GM23248 (cell line): ENCODE measurements at places on chromosomes 7 and 10. TPM values are rescaled to one million over a fixed set of nuclear protein-coding genes. Genes with fewer than 3 reads are reported as not detected.

Gene HTRA1
- total RNA-seq, result 395 and 405 TPM in 2 replicates

GRCh38 chr10:15182540-15183207 is 14.2 kb upstream of the NMT2 start:
- peak overlapping the region; percentile 56 for H3K27ac ChIP-seq
- peak overlapping the region; percentile 55 for H3K4me3 ChIP-seq
- peak; percentile 60 for DNase-seq
- peaks cover 19% of the 10 kb centered on the region for H3K4me1 ChIP-seq
- H3K27me3 ChIP-seq, result no peaks in the 10 kb centered on the region

GRCh38 chr10:506451-507354 is 182.8 kb downstream of the DIP2C start:
- DNase-seq, result no peak
- no peak overlapping the region for H3K4me3 ChIP-seq
- no peaks in the 10 kb centered on the region for H3K36me3 ChIP-seq
- H3K27ac ChIP-seq, result no peak overlapping the region
- H3K4me1 ChIP-seq, result 0 out of 2 replicates have a peak, but pooled peaks cover 7% of the 10 kb centered on the region

DNA sequence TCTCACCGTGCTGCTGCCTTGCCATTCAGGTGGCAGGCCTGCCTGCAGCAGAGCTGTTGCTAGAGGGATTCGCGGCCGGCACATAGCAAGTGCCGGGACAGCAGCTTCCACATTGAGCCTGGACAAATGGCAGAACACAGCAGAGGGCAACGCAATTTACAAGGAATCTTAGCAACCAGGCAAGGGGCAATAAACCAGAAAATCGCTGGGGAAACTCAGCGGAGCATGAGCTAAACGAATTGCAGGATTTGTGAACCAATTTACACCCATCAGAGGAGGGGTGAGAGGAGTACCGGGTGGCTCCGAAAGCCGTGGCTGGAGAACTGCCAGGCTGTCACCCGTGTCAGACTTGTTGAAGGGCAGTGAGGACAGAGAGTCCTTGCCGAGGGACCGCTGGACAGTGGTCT is 58.6 kb upstream of the LOXL4 start:
- peaks cover 23% of the 10 kb centered on the region for H3K4me1 ChIP-seq
- H3K27ac ChIP-seq, result no peak overlapping the region
- H3K4me3 ChIP-seq, result no peak overlapping the region
- DNase-seq, result no peak
- H3K27me3 ChIP-seq, result no peaks in the 10 kb centered on the region
- no peaks in the 10 kb centered on the region for H3K36me3 ChIP-seq

GRCh38 chr10:101903827-101904550 is 60.4 kb upstream of the KCNIP2 start:
- H3K36me3 ChIP-seq, result no peaks in the 10 kb centered on the region
- H3K4me3 ChIP-seq, result no peak overlapping the region
- H3K27me3 ChIP-seq, result no peaks in the 10 kb centered on the region
- H3K4me1 ChIP-seq, result no peaks in the 10 kb centered on the region

Gene ANXA8L1
- total RNA-seq, result 2.2 and 6.6 TPM in 2 replicates

DNA sequence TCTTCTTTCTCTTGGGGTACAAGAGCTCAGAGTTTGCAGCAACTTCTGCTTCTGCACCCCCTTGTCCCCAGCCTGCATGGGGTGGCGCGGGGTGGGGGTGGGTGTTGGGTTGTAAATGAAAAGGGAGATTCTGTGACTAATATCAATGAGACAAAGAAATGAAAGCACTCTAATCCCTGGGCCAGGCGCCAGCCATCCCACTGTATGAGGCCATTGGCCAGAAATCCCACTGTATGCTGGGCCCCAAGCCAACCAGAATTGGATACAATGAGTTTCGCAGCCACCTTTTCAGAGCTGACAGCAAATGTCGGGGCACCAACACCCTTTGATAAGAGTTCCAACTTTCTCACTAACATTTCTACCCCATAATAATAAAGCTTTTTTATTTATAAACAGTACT is 10.9 kb upstream of the PTN start:
- H3K27ac ChIP-seq, result no peak overlapping the region
- no peak overlapping the region for H3K4me3 ChIP-seq
- no peaks in the 10 kb centered on the region for H3K27me3 ChIP-seq
- no peaks in the 10 kb centered on the region for H3K36me3 ChIP-seq

Gene OR2A7
- total RNA-seq, result 1.1 TPM in 1 of 2 replicates, not detected in the other

DNA sequence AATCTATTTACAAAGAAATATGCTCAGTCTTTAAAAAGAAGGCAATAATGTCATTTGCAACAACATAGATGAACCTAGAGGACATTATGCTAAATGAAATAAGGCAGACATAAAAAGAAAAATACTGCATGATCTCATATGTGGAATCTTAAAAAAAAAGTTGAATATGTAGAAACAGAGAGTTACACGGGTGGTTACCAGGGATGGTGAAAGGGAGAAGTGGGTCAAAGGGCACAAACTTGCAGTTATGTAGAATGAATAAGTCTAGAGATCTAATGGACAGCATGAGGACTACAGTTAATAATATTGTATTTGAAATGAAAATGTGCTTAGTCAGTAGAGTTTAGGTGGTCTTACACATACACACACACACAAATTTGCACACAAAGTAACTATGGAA is 88.2 kb upstream of the CCDC71L start:
- H3K27ac ChIP-seq, result no peak overlapping the region
- no peaks in the 10 kb centered on the region for H3K36me3 ChIP-seq
- H3K27me3 ChIP-seq, result no peaks in the 10 kb centered on the region
- H3K4me3 ChIP-seq, result no peak overlapping the region
- no peak for DNase-seq

GRCh38 chr7:89246196-89246595 is 450.7 kb upstream of the TEX47 start:
- H3K27ac ChIP-seq, result no peak overlapping the region
- H3K27me3 ChIP-seq, result no peaks in the 10 kb centered on the region
- H3K4me3 ChIP-seq, result no peak overlapping the region
- H3K4me1 ChIP-seq, result no peaks in the 10 kb centered on the region

DNA sequence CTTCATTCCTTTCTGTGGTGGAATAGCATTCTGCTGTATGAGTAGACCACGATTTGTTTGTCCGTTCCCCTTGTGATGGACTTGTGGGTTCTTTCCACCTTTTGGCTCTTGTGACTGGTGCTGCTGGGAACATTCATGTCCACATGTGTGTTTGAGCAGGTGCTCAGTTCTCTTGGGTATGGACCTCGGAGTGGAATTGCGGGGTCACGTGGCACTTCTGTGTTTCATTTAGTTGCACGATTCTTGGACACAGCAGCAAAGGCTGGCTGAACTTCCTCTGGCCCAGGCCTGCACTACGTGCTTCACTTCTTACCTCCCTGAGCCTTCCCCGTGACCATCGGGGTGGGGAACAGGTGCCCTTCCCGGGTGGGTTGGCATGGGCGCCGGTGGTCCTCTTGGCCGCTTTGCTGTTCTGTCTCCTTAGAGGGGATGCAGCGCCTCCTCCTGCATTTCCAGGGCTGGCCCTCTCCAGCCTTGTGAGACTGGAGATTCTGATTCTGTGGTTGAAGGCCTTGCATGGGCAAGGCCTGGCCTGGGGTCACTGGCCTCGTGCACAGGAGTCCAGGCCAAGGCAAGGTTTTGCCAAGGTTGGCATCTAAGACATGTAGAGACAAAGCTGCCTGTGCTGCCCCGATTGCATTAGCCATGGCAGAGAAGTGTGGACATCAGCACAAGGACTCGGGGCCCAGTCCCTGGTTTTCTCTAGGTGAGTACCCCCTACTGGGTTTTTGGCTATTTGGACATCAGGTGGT is 25.1 kb downstream of the DOCK1 start:
- no peak overlapping the region for H3K27ac ChIP-seq
- no peak for DNase-seq
- H3K27me3 ChIP-seq, result no peaks in the 10 kb centered on the region
- H3K4me1 ChIP-seq, result peaks cover 14% of the 10 kb centered on the region
- no peak overlapping the region for H3K4me3 ChIP-seq
- H3K36me3 ChIP-seq, result no peaks in the 10 kb centered on the region

- H3K4me1 ChIP-seq, result no peaks in the 10 kb centered on the region
- no peaks in the 10 kb centered on the region for H3K36me3 ChIP-seq
- DNase-seq, result no peak
- H3K27ac ChIP-seq, result no peak overlapping the region
- H3K4me3 ChIP-seq, result no peak overlapping the region
These were observed 137.6 kb upstream of the MAGI2 start for GRCh38 chr7:79590916-79591623.

Gene CFAP43
- total RNA-seq, result not detected in 2 replicates

Gene SPOCK2
- not detected in 2 replicates for total RNA-seq

- no peak overlapping the region for H3K27ac ChIP-seq
- no peak for DNase-seq
- H3K4me1 ChIP-seq, result 0 out of 2 replicates have a peak, but pooled peaks cover 8% of the 10 kb centered on the region
- no peaks in the 10 kb centered on the region for H3K36me3 ChIP-seq
- H3K4me3 ChIP-seq, result no peak overlapping the region
- no peaks in the 10 kb centered on the region for H3K27me3 ChIP-seq
These were observed 574.4 kb downstream of the TNS3 start for GRCh38 chr7:47007471-47007870.

DNA sequence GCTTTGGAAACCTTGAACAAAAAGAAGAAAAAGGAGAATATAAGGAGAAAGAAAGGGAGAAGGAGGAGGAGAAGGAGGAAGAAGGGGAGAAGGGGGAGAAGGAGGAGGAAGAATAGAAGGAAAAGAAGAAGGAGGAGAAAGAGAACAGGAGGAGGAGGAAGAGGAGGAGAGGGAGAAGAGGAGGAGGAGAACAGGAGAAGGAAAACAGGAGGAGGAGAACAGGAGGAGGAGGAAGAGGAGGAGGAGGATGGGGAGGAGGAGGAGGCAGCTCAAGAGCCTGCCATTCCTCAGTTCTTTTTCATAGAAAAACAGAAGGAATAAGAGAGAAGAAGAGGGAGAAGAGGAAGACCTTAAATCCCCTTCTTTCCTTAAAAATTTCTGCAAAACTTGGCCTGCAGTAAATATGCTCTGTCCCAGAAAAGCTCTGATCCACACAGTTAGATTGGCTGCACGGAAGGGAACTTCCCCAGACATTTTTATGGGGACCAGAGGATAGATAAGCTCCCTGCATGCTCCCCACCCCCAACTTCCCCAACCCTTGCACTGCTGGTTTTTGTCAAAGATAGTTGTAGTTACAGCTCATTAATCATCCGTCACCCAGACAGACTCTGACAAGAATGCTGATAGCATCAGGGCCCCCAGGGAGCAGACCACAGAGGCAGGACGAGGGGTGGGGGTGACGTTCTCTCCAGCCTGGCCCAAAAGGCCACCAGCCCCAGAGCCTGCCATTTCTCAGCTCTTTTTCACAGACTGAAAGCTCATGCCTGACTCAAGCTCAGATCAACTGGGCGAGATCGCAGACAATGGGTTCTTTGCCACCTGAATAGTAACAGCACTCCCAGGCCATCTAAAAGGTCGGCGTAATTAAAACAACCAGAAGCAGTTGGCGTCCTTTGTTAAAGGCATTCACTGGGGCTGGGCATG is 34.5 kb upstream of the LYZL1 start:
- peaks cover 63% of the 10 kb centered on the region for H3K27me3 ChIP-seq
- H3K27ac ChIP-seq, result no peak overlapping the region
- DNase-seq, result no peak

Gene CPA1
- total RNA-seq, result not detected in 2 replicates

DNA sequence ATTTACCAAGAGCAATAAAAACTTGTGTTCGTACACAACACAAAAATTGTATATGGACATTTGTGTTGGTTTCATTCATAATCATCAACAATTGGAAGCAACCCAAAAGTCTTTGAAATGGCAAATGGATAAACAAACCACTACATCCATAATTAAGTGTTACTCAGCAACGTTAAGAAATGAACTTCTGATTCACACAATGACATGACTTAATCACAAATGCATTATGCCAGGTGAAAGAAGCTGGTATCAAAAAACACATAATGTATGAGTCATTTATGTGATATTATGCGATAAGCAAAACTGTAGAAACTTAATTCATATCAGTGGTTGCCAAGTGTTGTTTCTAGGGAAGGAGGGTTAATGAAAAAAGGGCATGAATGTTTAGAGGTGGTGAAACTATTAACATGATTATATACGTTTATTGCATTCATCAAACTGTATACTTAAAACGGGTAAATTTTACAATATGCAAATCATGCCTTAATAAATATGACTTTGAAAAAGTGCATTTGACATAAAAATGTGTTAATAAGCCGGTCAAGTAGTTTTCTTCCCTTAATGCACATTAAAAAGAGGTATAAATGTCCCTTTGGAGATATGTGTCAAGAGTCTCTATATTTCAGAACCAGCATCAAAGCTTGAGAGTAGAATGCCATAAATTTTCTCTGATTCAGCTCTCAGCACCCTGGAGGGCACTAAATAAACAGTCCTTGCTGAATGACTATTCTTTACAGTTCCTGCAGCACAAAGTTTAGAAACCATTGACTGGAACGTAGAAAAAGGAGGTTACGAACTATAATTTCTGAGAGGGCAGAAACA is 84.8 kb upstream of the GRM3 start:
- no peak overlapping the region for H3K27ac ChIP-seq
- H3K36me3 ChIP-seq, result no peaks in the 10 kb centered on the region
- no peaks in the 10 kb centered on the region for H3K27me3 ChIP-seq
- H3K4me3 ChIP-seq, result no peak overlapping the region

GRCh38 chr10:3172081-3172445 is 519 bp downstream of the PITRM1 start:
- peak overlapping the region; percentile 83 for H3K4me3 ChIP-seq
- peak overlapping the region; percentile 95 for H3K27ac ChIP-seq
- peak; percentile 89 for DNase-seq
- peaks cover 9% of the 10 kb centered on the region for H3K4me1 ChIP-seq

- no peaks in the 10 kb centered on the region for H3K27me3 ChIP-seq
- peaks cover 15% of the 10 kb centered on the region for H3K4me1 ChIP-seq
- no peak overlapping the region for H3K4me3 ChIP-seq
These were observed 345.1 kb upstream of the PRKCQ start for GRCh38 chr10:6925146-6925545.

Gene VSTM4
- total RNA-seq, result 8.7 and 9.5 TPM in 2 replicates

DNA sequence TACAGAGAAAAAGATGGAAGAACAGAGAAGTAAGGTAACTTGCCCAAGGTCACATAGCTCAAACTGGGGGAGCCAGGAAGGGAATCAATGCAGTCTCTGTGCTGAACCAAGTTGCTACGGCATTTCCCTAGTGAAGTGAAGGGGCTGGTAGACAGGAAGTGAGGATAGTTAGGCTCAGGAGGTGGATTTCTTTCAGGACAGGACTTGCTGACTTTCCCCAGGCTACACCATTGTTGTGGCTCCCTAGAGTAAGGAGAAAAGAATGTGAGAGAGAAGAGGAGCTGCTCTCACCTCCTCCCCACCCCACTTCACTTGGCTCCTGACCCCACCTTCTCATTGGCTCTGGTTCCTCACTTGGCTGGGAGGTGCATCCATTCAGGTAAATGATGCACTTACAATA is 316.9 kb downstream of the INHBA start:
- no peak for DNase-seq
- no peaks in the 10 kb centered on the region for H3K4me1 ChIP-seq

- no peaks in the 10 kb centered on the region for H3K27me3 ChIP-seq
- no peaks in the 10 kb centered on the region for H3K36me3 ChIP-seq
- no peak overlapping the region for H3K27ac ChIP-seq
- no peak overlapping the region for H3K4me3 ChIP-seq
These were observed 96.2 kb upstream of the FGFR2 start for GRCh38 chr10:121694327-121694965.

Gene THNSL1
- total RNA-seq, result 2.7 and 3.0 TPM in 2 replicates

- no peaks in the 10 kb centered on the region for H3K27me3 ChIP-seq
- H3K4me3 ChIP-seq, result no peak overlapping the region
- peaks cover 4% of the 10 kb centered on the region; the same call in 1 of the 2 replicates for H3K4me1 ChIP-seq
- H3K27ac ChIP-seq, result no peak overlapping the region
- H3K36me3 ChIP-seq, result peaks cover 21% of the 10 kb centered on the region; the same call in 1 of the 2 replicates
These were observed 41.4 kb downstream of the STAM start for GRCh38 chr10:17685233-17685840.

Gene SRRM3
- total RNA-seq, result 0.65 TPM in 1 of 2 replicates, not detected in the other

Gene UNCX
- total RNA-seq, result not detected in 2 replicates

- no peaks in the 10 kb centered on the region for H3K4me1 ChIP-seq
- DNase-seq, result no peak
- no peaks in the 10 kb centered on the region for H3K27me3 ChIP-seq
- H3K36me3 ChIP-seq, result no peaks in the 10 kb centered on the region
These were observed 22.7 kb downstream of the EBF3 start for GRCh38 chr10:129941199-129942018.
